ENCODE measurements at places on chromosomes 1 and 21. TPM values are rescaled to one million over a fixed set of nuclear protein-coding genes. Genes with fewer than 3 reads are reported as not detected.

The NID1 gene
- total RNA-seq = 8.4 TPM

The CFAP57 gene
- 0.86 TPM for total RNA-seq

The LORICRIN gene
- total RNA-seq = not detected

The KRTAP10-7 gene
- not detected for total RNA-seq

The SSR2 gene
- total RNA-seq = 494 TPM

The OR10Z1 gene
- total RNA-seq = not detected

The SYT14 gene
- total RNA-seq = 0.94 TPM

The IL12RB2 gene
- 1.1 TPM for total RNA-seq

The NOS1AP gene
- not detected for total RNA-seq

The CYP4A22 gene
- not detected for total RNA-seq

The LENEP gene
- not detected for total RNA-seq

The LINGO4 gene
- not detected for total RNA-seq

The TMEM240 gene
- total RNA-seq = not detected

The E2F2 gene
- 0.08 TPM for total RNA-seq

The GPR161 gene
- 23.4 TPM for total RNA-seq

The KRTAP8-1 gene
- not detected for total RNA-seq

The CD101 gene
- 0.46 TPM for total RNA-seq

The ANGPTL7 gene
- total RNA-seq = 0.08 TPM

The AK4 gene
- total RNA-seq = 33.3 TPM

The WNT2B gene
- 0.30 TPM for total RNA-seq

The CFHR2 gene
- not detected for total RNA-seq

The IQCC gene
- 4.3 TPM for total RNA-seq

The CHRM3 gene
- not detected for total RNA-seq

The OR6N1 gene
- total RNA-seq = not detected

The PAPPA2 gene
- 0.46 TPM for total RNA-seq

The ALPL gene
- not detected for total RNA-seq

The RNU1-4 gene
- total RNA-seq = under 0.01 TPM

The SLC2A5 gene
- 0.46 TPM for total RNA-seq

The KRTAP12-4 gene
- total RNA-seq = not detected

The GPR137B gene
- total RNA-seq = 7.0 TPM

The GSTM4 gene
- total RNA-seq = 5.7 TPM

The MROH9 gene
- not detected for total RNA-seq

The MRPL55 gene
- 92.4 TPM for total RNA-seq

The RGSL1 gene
- total RNA-seq = not detected

The HES4 gene
- 3.0 TPM for total RNA-seq

The TRIM45 gene
- total RNA-seq = 2.7 TPM

The KCNA2 gene
- not detected for total RNA-seq

Measured in hair follicular keratinocyte (primary cell).